Dorsolateral prefrontal cortex (tissue), 122 donors: ENCODE measurements at places on chromosomes 2 and 18.

GRCh38 chr18:65938592-65939372 lies 188.0 kb downstream of the CDH7 start:
- no peak for DNase-seq

- no peak for DNase-seq
Measured at GRCh38 chr2:152389483-152389882, 54.5 kb downstream of the FMNL2 start.

- no peak for DNase-seq
Measured at GRCh38 chr2:181073896-181074295, 93.5 kb downstream of the UBE2E3 start.

- DNase-seq: no peak
Measured at GRCh38 chr2:152189622-152190495, 14.3 kb upstream of the STAM2 start.

DNA sequence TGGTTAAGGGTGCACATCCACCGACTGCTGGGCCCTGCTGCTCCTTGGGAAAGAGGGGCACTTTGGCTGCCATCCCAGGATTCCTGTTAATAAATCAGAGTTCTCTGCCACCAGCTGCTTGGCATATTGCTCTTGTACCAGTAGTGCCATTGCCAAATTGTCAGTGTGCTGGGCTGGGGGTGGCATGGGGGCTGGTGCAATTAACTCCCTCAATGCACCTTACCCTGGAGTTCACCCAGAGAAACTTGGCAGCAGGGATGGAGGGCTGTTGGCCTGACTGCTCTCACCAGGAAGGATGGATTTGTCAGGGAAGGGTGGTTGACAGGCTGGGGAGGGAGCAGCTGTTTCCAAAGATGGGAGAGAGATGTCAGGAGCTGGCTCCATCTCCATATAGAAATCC lies 94.6 kb upstream of the SKOR2 start:
- no peak for DNase-seq

DNA sequence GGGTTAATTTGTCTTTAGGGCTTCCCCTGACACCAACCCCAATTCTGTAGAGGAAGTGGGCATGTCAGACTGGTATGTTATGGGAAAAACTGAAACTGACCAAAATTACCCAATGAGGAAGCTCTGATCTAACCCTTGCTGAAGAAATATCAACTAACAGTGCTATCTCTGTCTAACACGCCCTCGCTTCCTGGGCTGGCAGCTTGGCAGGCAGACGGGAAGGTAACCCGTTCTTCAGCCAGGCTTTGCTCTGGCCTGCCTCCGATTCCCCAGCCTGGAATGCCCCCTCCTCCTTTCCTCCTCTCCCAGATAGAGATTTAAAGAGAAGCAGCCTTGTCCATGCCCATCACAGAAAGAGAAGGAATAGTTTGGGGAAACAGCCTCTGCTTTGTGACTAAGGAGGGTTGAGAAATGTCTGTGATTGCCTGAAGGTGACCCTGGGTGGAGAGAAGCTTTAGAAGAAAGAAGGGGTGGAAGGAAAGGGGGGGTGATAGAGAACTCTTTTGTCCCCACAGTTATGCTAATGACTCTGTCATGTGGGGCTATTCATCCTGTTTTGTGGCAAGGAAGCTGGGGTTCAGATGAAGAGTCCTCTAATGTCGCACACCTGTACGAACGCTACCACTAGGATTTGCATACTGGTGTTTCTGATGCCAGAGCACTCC lies 15.4 kb downstream of the HK2 start:
- no peak for DNase-seq

GRCh38 chr2:189037518-189037917 lies 63.3 kb downstream of the COL3A1 start:
- DNase-seq: no peak

DNA sequence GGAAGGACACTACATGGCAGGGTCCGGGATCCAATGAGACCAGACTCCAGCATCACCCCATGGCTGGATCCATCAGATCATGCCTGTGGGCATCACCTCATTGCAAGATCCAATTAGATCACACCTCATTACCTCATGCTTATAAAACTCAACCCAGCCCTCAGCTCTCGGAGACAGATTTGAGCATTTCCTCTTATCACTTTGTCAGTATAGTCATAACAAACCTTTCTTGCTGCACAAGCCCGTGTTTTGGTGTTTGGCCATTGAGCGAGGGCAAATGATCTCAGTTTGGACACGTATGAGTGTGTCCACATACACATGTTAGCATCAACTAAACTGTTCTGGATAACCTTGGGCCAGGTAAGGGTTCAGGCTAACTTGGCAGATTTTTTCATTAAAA lies 58.8 kb downstream of the CCDC195 start:
- DNase-seq: no peak

GRCh38 chr2:171958475-171958874 lies 36.2 kb downstream of the HAT1 start:
- DNase-seq: no peak

DNA sequence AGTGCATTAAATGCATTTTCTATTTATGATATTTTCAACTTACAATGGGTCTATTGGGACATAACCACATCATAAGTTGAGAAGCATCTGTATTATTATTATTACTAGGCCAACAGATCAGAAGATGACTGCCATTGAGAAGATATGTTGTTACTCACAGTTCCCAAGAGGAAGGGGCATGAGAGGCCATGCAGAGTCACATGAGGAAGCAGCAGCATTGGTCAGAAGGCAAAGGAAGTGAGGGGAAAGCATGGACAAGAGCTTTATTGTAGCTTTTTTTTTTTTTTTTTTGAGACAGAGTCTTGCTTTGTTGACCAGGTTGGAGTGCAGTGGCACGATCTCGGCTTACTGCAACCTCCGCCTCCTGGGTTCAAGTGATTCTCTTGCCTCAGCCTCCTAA lies 66.2 kb upstream of the LCLAT1 start:
- DNase-seq: no peak

DNA sequence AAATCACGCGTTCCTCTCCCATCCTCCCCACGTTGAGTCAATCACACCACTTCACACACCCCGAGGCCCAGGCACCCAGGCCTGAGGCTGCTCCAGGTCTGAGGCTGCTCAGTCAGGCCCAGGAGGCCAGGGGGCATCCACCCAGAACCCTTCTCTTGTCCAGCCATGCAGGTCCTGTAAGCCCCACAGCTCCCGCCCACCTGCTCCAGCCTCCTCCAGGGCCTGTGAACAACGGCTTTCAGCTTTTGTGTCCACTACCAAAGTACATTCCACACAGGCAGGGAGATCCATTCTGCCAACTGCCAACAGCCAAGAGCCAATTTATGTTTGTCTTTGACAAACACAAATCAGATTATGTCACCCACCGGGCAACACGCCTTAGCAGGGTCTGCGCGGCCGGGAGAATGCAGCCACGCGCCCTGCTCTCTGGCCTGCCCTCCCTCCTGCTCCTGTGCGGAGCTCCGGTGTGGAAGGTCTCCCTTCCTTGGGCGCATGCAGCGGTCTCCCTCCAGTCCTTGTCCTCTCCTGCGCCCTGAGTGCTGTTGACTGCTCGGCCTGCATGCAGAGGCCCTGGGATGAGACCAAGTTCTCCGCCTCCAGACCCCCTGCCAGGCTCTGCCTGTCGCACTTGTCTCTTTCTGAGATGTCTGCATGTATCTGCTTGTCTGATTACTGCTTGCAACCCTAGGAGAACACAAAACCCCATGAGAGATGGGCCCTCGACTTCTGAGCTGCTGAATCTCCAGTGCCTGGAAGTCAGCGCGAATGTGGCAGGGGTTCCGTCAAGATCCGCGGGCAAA lies 146.6 kb downstream of the ZNF516 start:
- no peak for DNase-seq

DNA sequence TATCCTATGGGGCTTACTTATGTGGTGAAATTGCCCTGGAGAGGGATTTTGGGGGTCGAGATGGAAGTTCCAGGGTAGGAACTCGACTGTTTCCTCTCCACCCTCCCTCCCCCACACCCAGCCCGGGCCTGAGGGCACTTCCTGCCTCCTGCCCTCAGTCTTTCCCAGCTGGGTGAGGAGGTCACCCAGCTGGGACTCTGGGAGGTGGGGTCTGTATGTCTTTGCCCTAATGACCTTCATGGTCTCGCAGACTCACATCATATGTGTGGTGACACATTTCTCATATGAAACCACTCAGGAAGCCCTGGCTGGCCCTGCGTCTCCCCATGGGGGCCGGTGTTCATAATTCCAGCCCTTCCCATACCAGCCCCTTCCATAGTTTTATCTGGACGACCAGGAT lies 12.4 kb downstream of the ATOH8 start:
- no peak for DNase-seq

- DNase-seq: peak; percentile 74
Measured at GRCh38 chr2:38528008-38528442, 74.7 kb downstream of the HNRNPLL start.

DNA sequence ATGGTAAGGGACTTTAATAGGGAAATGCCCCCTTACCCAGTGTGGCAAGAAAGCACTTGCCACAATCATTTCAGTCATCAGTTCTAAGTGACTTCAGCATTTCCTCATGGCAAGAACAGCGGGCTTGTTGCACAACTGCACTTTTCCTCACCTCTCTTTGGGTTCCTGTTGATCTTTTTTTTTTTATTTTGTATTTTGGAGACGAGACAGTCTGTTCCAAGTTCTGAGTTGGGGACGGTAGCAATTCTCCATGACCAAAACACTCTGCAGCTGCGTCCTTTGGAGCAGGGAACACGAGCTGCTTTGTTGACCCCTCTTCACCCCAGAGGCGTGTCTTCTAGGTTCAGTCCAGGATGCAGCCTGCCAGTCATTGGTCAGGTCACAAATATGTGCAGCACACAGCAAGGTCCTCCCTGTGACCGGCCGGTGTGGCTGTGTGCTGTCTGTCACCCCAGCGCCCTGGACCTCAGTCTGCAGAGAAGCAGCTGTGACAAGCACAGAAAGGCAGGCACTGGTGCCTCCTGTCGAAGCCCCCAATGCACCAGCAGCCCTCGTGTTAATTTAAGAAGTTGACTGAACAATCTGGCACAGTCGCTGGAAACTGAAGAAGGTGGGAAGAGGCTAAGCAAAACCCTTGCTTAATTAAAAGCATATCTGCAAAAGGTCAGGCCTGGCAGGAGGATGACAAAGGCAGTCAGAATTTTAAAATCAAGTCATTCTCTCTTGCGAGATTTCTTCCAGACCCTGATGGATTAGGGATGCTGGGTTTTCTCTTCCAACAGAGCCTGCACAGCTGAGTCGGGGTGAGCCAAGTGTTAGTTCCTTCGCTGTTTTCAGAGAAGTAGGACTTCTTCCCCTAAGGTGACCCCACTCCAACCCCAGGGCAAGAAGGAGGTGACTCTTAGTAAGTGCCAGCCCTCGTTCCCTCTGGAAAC lies 96.7 kb upstream of the COPS8 start:
- peak; percentile 32 for DNase-seq

- no peak for DNase-seq
Measured at GRCh38 chr2:150589681-150590080, 102.2 kb upstream of the RND3 start.

DNA sequence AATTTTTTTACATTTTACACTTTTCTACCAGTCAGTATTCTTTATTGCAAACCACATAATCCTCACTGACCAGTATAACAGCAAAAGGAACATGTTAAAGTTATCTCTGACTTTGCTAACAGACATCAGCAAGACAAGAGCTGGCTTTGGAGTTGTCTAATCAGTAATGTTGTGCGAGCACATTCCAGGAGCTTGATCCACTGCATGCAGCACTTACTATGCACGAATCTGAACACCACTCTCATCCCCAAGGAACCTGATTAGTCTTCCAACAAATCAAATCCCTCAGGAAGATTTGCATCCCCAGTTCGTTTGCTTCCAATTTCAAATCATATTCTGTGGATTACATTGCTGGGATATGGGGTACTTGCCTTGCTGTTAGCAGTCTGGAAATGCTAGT lies 269.3 kb upstream of the EPC2 start:
- DNase-seq: no peak

- no peak for DNase-seq
Measured at GRCh38 chr2:216754336-216754735, 59.0 kb upstream of the IGFBP5 start.

- no peak for DNase-seq
Measured at GRCh38 chr2:12750166-12750905, 33.6 kb downstream of the TRIB2 start.

DNA sequence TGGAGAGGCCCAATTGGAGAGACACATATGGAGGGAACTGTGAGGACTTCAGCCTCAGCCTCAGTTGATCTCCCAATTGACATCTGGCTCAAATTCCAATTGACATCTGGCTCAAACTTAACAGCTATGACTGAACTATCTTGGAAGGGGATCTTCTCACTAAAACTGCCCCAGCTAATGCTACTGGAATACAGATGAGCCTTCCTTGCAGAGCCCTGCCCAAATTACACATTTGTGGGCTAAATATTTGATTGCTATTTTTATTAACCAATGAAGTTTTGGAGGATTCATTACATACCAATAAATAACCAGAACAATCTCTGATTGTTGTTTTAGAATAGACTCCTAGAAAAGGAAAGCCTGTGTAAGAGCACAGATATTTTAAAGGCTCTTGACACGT lies 189.0 kb upstream of the THUMPD2 start:
- DNase-seq: no peak

- DNase-seq: no peak
Measured at GRCh38 chr2:182584462-182584861, 131.6 kb upstream of the DNAJC10 start.

GRCh38 chr2:1544478-1545069 lies 131.3 kb downstream of the TPO start:
- peak; percentile 39 for DNase-seq

- no peak for DNase-seq
Measured at GRCh38 chr2:102065675-102066252, 74.0 kb downstream of the IL1R2 start.

DNA sequence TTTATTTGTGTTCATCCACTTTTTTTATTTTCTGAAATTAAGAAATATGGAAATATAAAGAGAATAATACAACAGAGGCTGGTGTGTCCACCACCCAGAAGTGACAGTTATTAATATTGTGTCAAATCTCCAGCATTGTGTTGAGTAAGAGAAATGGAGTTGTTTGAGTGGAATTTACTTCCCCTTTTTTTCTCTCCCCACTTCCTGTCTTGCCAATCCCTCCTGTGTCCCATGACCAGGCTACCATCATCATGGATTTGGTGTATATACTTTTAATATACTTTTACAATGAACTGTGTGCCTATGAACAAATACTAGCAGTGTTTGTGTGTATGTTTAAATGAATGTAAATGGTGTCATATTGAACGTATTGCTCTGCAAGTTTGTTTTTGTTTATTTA lies 276.9 kb upstream of the SKOR2 start:
- DNase-seq: no peak

- DNase-seq: no peak
Measured at GRCh38 chr2:157508676-157509075, 64.8 kb upstream of the CYTIP start.

DNA sequence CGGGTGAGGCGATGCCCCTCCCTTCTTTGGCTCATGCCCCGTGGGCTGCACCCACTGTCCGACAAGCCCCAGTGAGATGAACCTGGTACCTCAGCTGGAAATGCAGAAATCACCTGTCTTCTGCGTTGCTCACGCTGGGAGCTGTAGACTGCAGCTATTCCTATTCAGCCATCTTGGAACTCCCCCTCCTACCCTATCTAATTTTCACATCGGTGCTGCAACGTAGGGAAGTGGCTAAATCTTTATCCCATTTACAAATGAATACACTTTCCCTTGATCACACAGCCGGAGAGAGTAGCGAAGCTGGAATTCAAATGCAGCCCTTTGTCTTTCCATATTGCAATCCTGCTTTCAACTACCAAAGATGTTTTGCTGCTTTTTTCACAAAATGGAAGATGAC lies 1.4 kb upstream of the TMEM247 start:
- no peak for DNase-seq
